ENCODE measurements at places on chromosomes 13 and 19.

- DNase-seq: no peak
Measured at GRCh38 chr13:96963786-96964475, 30.3 kb downstream of the OXGR1 start.

GRCh38 chr19:6059988-6060599 lies 50.2 kb downstream of the RFX2 start:
- DNase-seq: no peak

GRCh38 chr19:32355309-32355708 lies 9.9 kb downstream of the ZNF507 start:
- no peak for DNase-seq

GRCh38 chr19:48842789-48843162 lies 6.5 kb upstream of the HSD17B14 start:
- DNase-seq: no peak

- DNase-seq: no peak
Measured at GRCh38 chr19:2150794-2151338, 500 bp downstream of the AP3D1 start.

Data from dorsolateral prefrontal cortex (tissue), 122 donors.